ENCODE measurements at places on chromosomes 6 and 20.

DNA sequence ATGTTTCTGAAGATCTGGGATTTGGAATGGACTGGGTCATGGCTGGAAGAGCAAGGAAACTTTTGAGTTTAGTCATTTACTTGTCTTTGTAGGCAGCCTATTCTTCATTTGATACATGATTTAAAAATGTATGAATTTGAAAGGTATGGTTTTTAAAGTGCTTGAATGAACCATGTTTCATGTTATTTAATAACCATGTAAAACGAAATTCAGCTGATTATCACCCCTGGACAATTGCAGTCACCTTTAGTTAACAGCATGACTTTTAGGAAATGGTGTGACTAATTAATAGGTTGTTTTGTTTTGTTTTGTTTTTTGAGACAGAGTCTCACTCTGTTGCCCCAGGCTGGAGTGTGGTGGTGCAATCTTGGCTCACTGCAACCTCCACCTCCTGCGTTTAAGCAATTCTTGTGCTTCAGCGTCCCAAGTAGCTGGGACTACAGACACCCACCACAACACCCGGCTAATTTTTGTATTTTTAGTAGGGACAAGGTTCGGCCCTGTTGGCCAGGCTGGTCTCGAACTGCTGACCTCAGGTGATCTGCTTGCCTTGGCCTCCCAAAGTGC is 2.1 kb downstream of the STX11 start:
- DNase-seq: no peak

- no peak for DNase-seq
These were observed 97.9 kb upstream of the TSHZ2 start for GRCh38 chr20:52874241-52874640.

DNA sequence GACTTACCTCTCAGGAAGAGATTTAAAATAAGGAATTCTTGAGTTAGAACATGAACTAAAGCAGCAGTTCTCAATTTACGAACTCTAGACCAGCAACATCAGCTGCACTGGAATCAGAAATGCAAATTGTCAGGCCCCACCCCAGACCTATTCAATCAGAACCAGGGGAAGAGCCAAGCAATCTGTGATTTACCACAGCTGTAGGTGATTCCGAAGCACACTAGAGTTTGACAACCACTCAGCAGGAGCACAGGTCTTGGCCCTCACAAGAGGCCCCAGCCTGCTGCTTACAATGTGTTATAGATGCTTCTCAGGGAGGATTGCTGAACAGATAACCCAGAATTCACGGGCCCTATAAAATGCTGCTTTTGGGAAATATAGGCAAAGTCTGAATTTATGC is 279.2 kb downstream of the PTPRK start:
- DNase-seq: no peak

DNA sequence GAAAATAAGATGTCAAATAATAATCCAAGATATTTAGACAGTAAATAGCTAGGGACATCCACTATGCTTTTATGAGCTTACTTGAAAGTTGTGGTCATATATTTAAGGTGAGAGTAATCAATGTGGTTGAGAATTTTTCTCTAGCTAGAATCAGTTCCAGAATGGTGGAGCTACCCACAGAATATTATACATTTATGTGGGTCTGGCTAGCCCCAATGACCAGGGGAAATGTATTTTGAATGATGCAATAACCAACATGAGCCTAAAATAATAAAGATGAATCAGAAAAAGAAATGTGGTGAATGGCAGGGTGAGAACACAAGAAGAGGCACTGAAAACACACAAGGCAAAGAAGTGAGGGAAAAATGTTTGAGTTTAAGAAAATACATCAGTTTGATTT is 325.7 kb downstream of the TBC1D32 start:
- no peak for DNase-seq

DNA sequence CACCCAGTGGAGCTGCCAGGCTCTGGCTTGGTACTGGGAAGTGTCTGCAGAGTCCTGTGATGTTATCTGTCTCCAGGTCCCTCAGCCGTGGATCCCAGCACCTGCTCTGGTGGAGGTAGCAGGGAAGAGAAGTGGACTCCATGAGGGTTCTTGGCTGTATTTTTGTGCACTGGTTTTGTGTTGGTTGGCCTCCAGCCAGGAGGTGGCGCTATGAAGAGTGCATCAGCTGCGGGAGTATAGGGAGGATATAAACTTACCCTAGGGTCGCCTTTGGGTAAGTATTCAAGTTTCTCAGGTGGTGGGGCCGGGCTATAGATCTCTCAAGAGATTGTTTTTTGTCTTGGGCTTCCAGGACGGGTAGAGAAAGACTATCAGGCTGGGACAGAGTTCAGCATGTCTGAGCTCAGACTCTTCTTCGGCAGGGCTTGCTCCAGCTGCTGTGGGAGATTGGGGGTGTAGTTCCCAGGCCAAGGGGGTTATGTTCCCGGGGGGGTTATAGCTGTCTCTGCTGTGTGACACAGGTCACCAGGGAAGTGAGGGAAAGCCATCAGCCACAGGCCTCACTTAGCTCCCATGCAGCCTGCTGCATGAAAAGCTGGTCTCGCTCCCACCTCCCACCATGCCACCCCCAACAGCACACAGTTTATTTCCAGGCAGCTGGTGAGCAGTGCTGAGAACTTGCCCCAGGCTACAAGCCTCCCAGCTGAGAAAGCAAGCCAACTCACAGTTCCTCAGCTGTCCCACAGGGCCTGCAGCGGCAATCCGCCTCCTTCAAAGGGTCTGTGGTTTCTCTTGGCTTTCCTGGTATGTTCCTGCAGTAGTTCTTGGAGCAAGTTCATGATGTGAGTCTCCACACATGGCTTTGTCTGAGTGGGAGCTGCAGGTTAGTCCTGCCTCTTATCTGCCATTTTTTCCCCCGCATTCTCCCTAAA is 115.7 kb downstream of the AIG1 start:
- peak; percentile 97 for DNase-seq

- peak; percentile 21 for DNase-seq
These were observed 7.1 kb upstream of the SPO11 start for GRCh38 chr20:57322476-57322875.

GRCh38 chr6:112116221-112116620 is 28.8 kb downstream of the FAM229B start:
- no peak for DNase-seq

DNA sequence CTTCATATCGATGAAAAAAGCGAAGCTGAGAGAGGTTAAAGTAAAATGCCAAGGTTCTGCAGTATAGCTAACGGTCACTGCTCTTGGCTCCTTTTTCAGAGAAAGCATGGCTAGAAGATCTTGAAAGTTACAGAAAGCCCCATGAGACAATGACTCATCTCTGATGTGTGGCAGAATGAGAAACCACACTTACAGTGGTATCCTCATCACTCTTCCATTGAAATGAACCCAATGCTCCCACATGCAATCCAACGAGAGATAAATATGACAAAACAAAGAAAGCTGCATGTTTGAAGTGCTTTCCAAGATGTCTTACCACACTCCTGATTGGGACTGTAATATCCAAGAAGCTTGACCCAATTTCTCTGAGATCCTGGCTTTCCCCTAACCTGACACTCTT is 694.9 kb downstream of the PRKN start:
- no peak for DNase-seq

- DNase-seq: peak; percentile 86
These were observed 36.8 kb downstream of the ZMYND8 start for GRCh38 chr20:47319517-47320252.

GRCh38 chr20:51734876-51735720 is 33.1 kb downstream of the ATP9A start:
- DNase-seq: no peak
